ENCODE measurements at places on chromosomes 3 and 15. TPM values are rescaled to one million over a fixed set of nuclear protein-coding genes. Genes with fewer than 3 reads are reported as not detected.

THSD4 gene
- polyA plus RNA-seq: not detected

OXTR gene
- 0.05 TPM for polyA plus RNA-seq

RYR3 gene
- polyA plus RNA-seq: 0.08 TPM

ACKR2 gene
- not detected for polyA plus RNA-seq

NRG4 gene
- not detected for polyA plus RNA-seq

CCPG1 gene
- 52.8 TPM for polyA plus RNA-seq

CHRM5 gene
- polyA plus RNA-seq: not detected

CASR gene
- polyA plus RNA-seq: not detected

PPARG gene
- polyA plus RNA-seq: not detected

ADGRG7 gene
- polyA plus RNA-seq: not detected

KBTBD13 gene
- polyA plus RNA-seq: not detected

NMNAT3 gene
- polyA plus RNA-seq: 2.6 TPM

PRICKLE2 gene
- polyA plus RNA-seq: not detected

EPHA6 gene
- not detected for polyA plus RNA-seq

TRH gene
- not detected for polyA plus RNA-seq

PARP15 gene
- 8.5 TPM for polyA plus RNA-seq

FOXB1 gene
- 0.10 TPM for polyA plus RNA-seq

C2CD4A gene
- polyA plus RNA-seq: not detected

POC1A gene
- 1.5 TPM for polyA plus RNA-seq

AADACL2 gene
- not detected for polyA plus RNA-seq

CPNE9 gene
- polyA plus RNA-seq: not detected

MRAS gene
- polyA plus RNA-seq: 0.38 TPM

TGM5 gene
- polyA plus RNA-seq: not detected

GRAMD1C gene
- 0.68 TPM for polyA plus RNA-seq

TERC gene
- 0.72 TPM for polyA plus RNA-seq

KLF15 gene
- not detected for polyA plus RNA-seq

FRMD5 gene
- polyA plus RNA-seq: 0.37 TPM

SSUH2 gene
- polyA plus RNA-seq: not detected

CCDC54 gene
- polyA plus RNA-seq: 0.14 TPM

SHQ1 gene
- 44.9 TPM for polyA plus RNA-seq

CCNB2 gene
- polyA plus RNA-seq: 0.51 TPM

CD80 gene
- 0.91 TPM for polyA plus RNA-seq

BTLA gene
- polyA plus RNA-seq: 17.6 TPM

SCN11A gene
- not detected for polyA plus RNA-seq

CCR4 gene
- 10.0 TPM for polyA plus RNA-seq
